Stimulated activated CD4-positive, alpha-beta T cell treated with anti-CD3 and anti-CD28 coated beads, Interleukin-2, amount 100 ng/mL, for 24 hours (primary cell): ENCODE measurements at places on chromosomes 12 and 14.

GRCh38 chr14:81884382-81884781 is 350.7 kb upstream of the SEL1L start:
- DNase-seq, result no peak

DNA sequence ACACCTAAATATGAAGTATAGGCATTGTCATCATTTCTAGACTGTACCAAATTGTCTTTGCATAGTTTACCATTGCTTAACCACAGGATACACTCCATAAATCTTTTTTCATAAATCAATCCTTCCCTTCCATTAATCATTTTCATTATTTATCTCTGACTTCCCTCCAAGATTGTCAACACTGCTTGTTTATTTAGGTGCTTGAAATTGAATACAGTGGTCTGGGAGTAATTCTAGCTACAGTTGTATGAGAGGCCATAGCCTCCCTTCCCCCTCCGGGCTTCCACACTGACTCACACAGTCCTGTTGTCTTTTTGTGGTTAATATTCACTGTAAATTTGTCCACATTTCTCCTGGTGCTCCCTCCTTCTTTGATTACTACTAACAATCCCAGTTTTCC is 114.2 kb upstream of the ARID2 start:
- DNase-seq, result no peak

GRCh38 chr12:27206801-27207502 is 37.1 kb upstream of the STK38L start:
- DNase-seq, result no peak

DNA sequence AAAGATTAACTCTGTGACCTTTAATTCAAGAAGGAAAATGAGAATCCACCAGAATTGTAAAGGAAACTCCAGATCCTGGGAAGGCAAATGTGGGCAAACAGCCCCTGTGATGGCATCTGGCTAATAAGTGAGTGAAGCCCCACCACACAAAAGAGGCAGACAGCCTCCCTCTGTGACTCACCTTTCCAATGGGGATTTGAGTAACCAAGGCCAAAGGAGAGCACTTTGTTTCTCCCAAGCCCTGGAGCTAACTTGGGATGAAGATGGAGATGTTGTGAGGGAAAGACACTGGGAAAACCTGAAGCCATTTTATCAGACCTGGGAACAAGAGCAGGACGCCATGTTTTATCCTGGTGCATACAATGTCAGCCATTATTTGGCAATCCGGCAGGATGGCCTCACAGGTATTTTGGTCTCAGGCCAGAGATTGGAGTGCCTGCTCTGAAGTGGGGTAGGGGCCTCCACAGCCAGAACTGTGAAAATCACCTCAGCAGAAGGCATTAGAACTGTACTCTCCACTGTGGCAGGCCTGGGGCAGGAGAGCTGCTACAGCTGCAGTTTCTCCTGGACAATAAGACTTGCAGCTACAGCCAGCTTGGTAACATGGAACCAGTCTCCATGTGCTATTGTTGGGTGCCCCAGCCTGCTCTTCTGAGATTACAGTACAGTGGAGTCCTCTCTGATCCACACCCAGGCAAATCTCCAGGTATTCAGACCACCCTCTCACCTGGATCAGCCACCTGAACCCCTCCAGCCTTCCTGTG is 96.6 kb upstream of the PCED1B start:
- DNase-seq, result no peak

GRCh38 chr12:15044471-15044870 is 71.6 kb downstream of the PDE6H start:
- DNase-seq, result no peak

GRCh38 chr12:124392667-124393413 is 97.9 kb downstream of the RFLNA start:
- no peak for DNase-seq

- DNase-seq, result no peak
These were observed at the start of gene BCL2L2 for GRCh38 chr14:23306412-23307145. TSS of gene BCL2L2 (plus strand) at chr14:23306833. CDS start at chr14:23307768, 935 bp downstream.

DNA sequence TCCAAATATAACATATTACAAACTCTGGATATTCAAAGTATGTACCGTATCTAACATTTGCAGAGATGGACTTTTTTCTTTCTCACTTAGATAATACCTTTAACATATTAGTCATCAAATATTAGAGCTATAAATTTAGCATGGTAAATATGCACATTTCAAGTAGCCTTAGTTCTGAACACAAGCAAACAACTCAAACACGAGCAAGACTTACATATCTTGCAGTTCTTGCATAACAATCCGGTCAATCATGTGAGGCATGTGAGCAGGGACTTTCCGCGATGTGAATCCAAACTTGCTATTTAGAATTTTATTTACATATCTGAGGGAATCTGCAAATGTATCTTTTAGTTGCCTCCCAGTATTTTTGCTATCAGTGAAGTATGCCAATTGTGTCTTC is 22.1 kb upstream of the SYCP3 start:
- no peak for DNase-seq

- DNase-seq, result no peak
These were observed 9.9 kb downstream of the GPRC5A start for GRCh38 chr12:12901158-12901791.

GRCh38 chr12:4911316-4911994 is 1.8 kb downstream of the KCNA1 start:
- peak; percentile 5 for DNase-seq

DNA sequence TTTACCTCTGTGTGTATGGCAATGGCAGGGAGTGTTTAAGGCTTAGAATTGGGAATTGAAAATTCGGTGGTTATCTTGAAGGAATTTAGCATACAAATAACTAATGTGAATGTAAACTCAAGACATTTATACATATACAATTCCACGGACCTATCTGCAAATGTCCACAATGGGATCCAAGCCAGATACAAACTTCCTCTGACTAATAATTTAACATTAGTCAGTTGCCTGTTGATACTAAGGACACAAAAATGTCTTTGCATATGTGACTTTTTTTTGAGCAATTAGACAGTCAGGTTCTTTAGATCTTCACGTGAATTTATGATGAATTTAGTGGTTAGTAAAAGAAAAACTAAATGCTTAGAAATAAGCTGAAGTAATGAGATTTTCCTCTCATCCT is 40.5 kb downstream of the ESR2 start:
- DNase-seq, result no peak

DNA sequence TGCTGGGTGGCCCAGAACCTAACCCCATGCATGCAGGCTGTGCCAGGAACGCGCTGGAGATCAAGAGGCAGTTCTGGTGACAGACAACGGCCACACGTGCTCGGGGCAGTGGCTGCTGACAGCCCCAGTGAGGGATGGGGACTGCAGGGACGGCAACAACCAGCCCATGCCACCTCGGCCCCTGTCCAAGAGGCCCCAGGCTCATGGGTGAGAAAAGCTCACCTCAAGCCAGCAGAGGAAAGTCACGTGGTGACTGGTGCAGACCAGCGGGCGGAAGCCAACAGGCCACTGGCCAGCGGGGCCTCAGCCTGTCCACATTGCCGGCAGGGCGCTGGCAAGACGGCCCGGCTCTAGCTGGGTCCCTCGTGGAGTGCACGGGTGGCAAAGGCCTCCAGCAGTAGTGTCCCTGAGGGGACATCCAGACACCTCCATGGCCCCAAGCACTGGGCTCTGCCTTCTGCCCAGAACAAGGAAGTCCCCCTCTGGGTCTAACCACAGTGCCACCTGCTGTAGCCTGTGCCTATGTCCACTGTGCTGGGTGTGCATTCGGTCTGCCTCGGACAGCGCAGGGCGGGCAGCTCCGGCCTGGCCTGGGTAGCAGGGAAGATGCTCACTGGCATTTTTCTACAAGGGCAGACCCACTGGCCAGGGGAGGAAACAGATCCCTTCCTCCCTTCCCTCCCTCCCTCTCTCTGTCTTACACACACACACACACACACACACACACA is 134.1 kb downstream of the NCOR2 start:
- no peak for DNase-seq

DNA sequence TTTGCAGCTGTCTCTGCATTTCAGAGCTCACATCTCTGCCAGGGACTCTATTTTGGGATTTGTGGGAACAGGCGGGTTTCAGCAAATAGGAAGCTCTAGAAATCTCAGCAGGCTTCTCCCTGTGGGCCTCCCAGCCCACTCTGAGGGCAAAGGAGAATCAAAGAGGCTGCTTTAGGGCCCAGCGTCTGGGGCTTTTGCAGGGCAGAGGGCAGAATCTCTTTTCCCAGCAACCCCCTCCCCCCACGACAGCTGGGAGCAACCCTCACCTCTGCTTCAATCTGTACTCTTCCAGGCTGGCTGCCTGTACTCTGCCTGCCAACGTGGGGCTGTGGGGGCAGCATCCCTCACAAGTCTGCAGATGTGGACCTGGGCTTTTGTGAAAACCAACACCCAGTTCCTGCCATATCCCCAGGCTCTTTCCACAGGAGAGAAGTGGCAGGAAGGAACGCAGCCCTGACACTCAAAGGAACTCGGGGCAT is 529.6 kb upstream of the TBX3 start:
- no peak for DNase-seq

DNA sequence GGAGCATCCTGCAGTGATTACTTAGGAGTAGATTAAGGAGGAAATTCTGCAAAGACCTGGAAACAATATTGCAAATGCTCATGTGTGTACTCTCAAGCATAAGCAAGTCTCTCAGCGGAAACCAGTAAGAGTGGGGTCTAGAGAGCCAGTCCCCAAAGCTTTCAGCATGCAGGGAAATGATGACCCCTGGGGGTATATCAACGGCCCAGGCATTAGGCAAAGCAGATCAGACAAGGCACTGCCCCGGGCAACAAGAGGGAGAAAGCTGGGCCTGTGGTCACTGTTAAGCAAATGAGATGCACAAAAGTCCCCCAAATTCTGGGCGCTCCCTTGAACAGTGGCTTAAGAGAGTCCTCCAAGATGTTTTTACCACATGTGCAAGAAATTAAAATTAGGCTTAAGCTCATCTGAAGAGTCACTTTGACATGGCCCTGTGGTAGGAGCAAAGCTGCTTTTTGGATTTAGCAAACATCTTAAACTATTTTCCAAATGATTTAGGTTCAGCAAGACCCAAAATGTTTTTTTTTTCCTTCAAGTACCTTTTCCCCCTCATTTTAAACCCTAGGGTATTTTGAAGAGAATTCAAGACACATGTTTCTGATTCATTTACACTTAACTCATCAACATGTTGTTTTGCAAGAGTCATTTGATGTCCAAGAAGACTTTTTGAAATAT is 457.1 kb upstream of the TBX3 start:
- no peak for DNase-seq

- DNase-seq, result no peak
These were observed 84.8 kb downstream of the PEBP1 start for GRCh38 chr12:118220702-118221101.

- no peak for DNase-seq
These were observed 20.4 kb downstream of the AKAP3 start for GRCh38 chr12:4628406-4628805.

DNA sequence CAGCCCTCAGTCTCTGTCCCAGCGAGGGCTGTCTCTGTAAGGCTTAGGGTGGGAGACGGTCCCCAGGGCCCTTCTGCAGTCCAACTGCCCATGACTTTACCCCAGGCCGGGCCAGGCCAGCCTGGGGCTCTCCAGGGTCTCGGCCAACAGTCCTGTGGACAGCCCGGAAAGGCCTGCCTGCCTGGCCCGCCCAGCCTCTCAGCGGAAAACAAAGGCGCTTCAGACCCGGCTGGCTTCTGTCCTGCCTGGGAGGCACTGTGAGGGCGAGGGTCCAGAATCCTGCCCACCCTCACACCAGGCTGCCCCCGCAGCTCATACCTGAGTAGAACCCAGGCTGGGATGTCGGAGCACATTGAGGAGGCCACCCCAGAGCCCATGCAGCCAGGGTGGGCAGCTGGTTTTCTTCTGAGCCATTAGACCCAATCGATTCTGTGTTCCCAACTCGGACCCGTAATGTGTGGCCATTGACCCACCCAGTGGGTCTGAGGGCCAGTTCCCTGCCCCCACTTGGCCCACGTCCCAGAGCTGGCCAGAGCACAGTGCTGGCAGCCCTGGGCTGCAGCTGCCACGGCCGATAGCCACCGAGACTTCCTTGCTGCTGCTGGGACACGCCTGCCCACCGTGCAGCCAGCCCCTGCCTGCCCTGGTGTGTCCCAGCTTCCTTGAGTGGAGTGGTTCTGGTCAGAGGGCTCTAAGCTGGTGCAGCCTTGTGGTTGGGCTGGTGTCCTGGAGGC is 1.6 kb downstream of the CRIP2 start:
- DNase-seq, result no peak

DNA sequence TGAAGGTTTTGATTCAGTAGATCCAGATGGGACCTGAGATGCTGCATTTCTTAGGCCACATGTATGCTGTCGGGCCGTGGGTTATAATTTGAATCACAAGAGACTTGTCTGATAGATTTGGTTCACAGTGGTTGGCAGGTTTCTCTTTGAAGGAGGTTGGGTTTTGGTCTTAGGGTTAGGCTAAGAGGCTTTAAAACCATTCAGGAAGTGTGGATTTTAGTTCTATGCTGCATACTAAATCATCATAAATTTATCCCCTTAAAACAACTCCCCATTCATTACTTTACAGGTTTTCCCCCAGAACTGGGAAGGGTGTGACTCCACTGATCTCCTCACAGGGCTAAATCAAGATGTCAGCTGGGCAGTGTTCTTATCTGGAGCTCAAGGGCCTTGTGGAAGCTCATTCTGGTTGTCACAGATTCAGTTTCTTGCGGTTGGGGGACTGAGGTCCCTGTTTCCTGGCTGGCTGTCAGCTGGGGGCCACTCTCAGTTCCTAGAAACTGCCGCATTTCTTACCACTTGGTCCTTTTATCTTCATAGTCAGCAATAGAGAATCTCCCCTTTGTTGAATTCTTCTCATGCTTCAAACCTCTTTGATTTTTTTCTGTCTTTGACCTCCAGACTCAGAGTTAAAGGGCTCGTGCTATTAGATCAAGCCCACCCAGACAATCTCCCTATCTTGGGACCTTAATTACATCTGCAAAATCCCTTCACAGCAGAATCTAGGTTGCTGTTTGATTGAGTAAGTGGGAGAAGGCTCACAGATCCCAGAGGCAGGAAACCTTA is 20.6 kb upstream of the PCNX1 start:
- DNase-seq, result peak; percentile 51

DNA sequence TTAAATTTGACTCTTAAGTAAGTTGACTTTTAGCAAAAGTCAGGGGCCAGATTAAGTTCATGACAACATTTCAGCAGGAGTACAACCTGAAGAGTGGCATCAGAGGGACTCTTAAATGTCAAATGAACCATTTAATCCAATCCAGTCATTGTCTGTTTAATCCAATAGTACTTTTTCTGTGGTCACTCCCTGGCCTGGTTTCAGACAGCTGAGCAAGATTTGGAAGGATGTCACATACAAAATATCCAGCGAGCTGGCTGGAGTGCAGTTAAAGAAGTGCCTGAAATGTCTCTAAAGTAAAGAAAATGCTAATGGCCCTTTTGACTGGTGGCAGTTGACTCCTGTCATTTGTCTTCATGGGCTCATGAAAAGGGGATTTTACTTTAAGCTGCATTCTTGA is 1082.1 kb downstream of the AACS start:
- no peak for DNase-seq

GRCh38 chr12:109047081-109047805 is 5.1 kb upstream of the USP30 start:
- DNase-seq, result no peak

DNA sequence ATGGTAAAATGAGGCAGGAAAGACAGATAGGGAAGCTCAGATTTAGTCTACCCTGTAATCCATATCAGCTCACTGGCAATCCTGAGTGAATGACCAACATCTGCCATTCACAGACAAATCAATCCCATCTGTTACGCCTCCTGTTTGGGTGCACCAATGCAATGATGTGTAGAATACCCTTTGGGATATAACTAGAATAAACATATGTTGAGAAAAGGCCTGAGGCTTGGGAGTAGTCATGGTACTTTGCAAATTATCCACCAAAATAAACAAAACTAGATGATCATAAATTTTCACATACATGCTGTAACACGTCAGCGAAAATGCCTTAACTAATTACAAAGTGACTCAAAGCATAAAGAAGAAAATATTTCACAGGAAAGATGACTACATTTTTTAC is 78.8 kb downstream of the KCNC2 start:
- no peak for DNase-seq

- peak; percentile 77 for DNase-seq
These were observed 17.9 kb upstream of the TDRD9 start for GRCh38 chr14:103910262-103910935.
